ENCODE measurements at places on chromosomes 11 and 22. TPM values are rescaled to one million over a fixed set of nuclear protein-coding genes. Genes with fewer than 3 reads are reported as not detected.

DNA sequence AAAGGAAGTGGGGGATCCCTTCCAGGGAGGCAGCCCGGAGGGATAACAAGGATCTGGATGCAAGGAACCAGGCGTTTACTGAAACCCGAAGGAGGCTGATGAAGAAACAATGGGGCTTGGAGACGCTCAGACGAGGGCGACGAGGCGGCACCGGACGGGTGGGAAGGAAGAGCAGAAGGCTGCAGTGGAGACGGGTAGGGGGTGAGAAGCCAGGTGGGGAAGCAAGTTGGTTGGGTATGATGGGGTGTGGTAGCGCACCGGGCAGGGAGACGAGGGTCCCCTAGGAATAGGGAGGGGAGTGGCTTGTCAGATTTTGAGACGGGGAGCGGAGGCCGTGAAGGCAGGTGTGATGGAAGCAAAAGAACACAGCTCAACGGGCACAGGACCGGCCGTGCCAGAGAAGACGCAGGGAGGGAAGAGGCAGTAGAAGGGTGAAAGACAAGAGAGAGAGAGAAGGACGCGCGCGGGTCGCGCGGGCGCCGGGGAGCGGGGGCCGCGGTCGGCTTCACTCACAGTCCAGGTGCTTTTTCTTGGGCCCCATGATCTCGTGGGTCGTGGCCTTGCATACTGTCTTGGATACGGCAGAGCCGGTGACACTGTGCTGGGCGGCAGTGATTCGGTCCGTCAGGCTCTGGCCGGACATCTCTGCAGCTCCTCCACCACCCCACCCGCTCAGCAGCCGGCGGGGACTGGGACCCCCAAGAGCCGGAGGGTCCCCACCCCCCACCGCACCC lies 579 bp downstream of the PICALM start:
- H3K27ac ChIP-seq = peak overlapping the region; percentile 99
- H3K4me1 ChIP-seq = peaks cover 46% of the 10 kb centered on the region
- no peaks in the 10 kb centered on the region for H3K27me3 ChIP-seq
- H3K36me3 ChIP-seq = no peaks in the 10 kb centered on the region
- peak overlapping the region; percentile 100 for H3K4me3 ChIP-seq
- DNase-seq = peak; percentile 69

DNA sequence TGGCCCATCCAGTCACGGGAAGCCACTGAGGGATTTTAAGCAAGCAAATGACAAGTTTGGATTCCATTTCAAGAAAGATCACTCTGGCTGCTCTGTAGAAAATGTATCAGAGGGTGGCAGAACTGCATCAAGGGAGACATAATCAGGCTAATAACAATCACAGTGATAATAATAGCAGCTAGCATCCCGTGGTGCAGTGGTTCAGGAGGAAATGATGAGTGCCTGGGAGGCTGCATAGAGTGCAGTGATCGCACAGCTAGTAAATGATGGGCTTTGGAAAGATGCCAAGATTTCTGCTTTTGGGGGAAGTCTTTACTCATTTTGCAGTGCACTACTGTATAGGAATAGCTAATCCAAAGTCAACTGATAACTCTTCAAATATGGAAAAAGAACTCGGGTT lies 35.8 kb downstream of the TNRC6B start:
- no peaks in the 10 kb centered on the region for H3K27me3 ChIP-seq
- no peak for DNase-seq
- H3K27ac ChIP-seq = no peak overlapping the region
- H3K4me3 ChIP-seq = no peak overlapping the region

PRR5L gene
- total RNA-seq = 3.7 TPM

- peaks cover 35% of the 10 kb centered on the region for H3K27me3 ChIP-seq
- DNase-seq = no peak
- H3K4me3 ChIP-seq = no peak overlapping the region
- no peak overlapping the region for H3K27ac ChIP-seq
- H3K4me1 ChIP-seq = no peaks in the 10 kb centered on the region
- H3K36me3 ChIP-seq = no peaks in the 10 kb centered on the region
Observed at GRCh38 chr22:48889209-48889830, 938.4 kb downstream of the BRD1 start.

DNA sequence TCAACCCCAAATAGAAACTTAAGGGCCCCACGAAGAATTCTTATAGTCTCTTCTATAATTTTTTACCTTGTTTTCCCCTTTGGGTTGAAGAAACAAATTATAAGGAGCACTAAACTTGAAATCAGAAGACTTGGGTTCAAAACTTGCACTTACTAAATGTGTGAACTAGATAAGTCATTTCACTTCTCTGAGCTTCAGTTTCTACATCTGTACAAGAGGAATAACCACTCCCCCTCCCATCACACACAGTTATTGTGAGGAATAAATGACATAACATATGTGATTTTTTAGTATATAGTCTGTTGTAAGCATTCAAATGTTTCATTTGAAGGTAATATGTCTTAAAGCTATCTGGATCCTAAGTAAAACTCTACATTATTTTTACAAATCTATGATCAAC lies 78.8 kb downstream of the LIF start:
- H3K4me3 ChIP-seq = no peak overlapping the region
- no peaks in the 10 kb centered on the region for H3K36me3 ChIP-seq
- no peaks in the 10 kb centered on the region for H3K27me3 ChIP-seq
- H3K4me1 ChIP-seq = no peaks in the 10 kb centered on the region
- DNase-seq = no peak

GRCh38 chr22:20291604-20292063 lies 23.5 kb upstream of the RTN4R start:
- no peak overlapping the region for H3K27ac ChIP-seq
- no peaks in the 10 kb centered on the region for H3K4me1 ChIP-seq
- no peak for DNase-seq
- no peak overlapping the region for H3K4me3 ChIP-seq
- peaks cover 17% of the 10 kb centered on the region for H3K27me3 ChIP-seq
- H3K36me3 ChIP-seq = no peaks in the 10 kb centered on the region

OR52N5 gene
- total RNA-seq = not detected

DNA sequence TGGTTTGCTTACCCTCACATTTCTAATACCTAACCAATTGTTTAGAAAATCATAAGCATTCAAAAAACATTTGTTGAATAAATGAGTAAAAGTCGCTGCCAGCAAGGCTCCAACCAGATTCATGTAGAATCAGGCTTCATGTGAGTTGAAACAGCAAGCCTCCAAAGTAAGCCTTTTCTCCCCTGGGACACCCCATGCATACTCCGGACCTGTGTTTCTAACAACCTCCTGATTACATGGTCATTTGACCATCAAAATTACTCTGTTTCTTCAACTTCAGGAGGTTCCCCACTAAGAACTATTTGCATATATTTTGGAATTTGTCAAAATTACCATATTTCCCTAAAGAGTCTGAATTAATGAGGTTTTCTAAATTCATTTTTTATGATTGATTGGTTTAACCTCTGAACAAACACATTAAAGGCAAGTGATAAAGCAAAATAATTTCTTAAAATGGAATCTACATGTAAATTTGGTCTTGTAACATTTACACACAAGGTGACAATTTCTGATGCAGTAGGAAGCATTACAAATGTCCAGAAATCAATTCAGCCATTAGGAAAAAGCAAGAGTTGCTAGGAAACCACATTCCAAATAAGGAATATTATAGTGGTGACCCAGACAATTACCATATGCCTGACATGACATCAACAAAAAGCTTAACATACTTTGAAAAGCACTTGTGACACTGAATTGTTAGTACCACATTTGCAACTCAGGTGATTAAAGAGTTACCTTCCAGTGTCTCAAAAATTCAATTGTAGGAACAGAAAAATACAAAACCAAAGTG lies 252.6 kb downstream of the GUCY1A2 start:
- no peaks in the 10 kb centered on the region for H3K27me3 ChIP-seq
- H3K4me1 ChIP-seq = no peaks in the 10 kb centered on the region
- no peak overlapping the region for H3K4me3 ChIP-seq
- no peaks in the 10 kb centered on the region for H3K36me3 ChIP-seq

SPON1 gene
- total RNA-seq = 16.1 TPM

GRCh38 chr11:108512708-108513107 lies 14.5 kb upstream of the POGLUT3 start:
- H3K4me3 ChIP-seq = no peak overlapping the region
- H3K27me3 ChIP-seq = no peaks in the 10 kb centered on the region
- H3K27ac ChIP-seq = no peak overlapping the region
- H3K4me1 ChIP-seq = no peaks in the 10 kb centered on the region
- H3K36me3 ChIP-seq = peaks cover 50% of the 10 kb centered on the region

GRCh38 chr22:24518771-24519485 lies 23.8 kb downstream of the UPB1 start:
- H3K4me3 ChIP-seq = no peak overlapping the region
- H3K27ac ChIP-seq = no peak overlapping the region
- DNase-seq = no peak
- peaks cover 15% of the 10 kb centered on the region for H3K4me1 ChIP-seq

- H3K4me3 ChIP-seq = no peak overlapping the region
- DNase-seq = no peak
- no peaks in the 10 kb centered on the region for H3K27me3 ChIP-seq
- no peaks in the 10 kb centered on the region for H3K36me3 ChIP-seq
Observed at GRCh38 chr11:35558513-35558912, 33.1 kb upstream of the PAMR1 start.

DNA sequence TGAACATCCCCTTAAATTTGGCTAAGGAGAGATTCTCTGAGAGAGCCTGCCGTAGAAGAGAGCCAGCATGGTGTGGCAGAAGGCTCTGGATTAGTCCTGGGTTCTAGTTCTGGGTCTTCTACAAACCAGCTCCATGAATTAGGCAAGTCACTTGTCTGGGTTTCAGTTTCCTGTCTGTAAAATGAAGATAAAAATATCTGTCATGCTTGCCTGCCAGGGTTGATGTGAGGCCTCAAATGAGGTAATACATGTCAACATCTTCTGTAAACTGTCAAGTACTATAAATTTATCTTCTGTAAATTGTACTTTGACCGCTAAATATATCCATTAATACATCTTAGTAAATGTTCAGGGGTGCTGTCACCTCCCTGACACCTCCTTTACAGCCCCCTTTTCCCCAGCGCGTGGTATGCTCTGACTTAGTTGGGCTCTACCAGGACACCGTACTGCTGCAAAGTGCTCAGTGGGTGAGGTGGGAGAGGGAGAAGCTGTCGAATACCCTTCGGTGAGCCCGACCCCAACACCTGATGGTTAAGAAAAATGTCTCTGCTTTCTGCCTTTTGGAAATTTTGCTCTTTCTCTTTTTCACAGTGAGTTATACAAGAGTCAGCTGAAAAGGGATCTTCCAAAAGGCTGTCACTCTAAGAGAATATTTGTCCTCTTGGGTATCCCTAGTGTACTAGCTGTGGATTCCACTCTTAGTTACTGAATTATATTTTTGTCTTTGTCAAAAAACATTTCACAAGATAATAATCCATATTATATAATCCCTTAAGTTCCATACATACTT lies 15.0 kb downstream of the RBX1 start:
- H3K27ac ChIP-seq = no peak overlapping the region
- no peak overlapping the region for H3K4me3 ChIP-seq
- H3K27me3 ChIP-seq = no peaks in the 10 kb centered on the region
- no peaks in the 10 kb centered on the region for H3K4me1 ChIP-seq
- H3K36me3 ChIP-seq = peaks cover 90% of the 10 kb centered on the region

PLAAT4 gene
- total RNA-seq = 14.1 TPM

- no peak overlapping the region for H3K27ac ChIP-seq
- H3K4me3 ChIP-seq = no peak overlapping the region
- no peaks in the 10 kb centered on the region for H3K27me3 ChIP-seq
- H3K4me1 ChIP-seq = no peaks in the 10 kb centered on the region
Observed at GRCh38 chr22:25540166-25540907, 24.1 kb upstream of the GRK3 start.

GRCh38 chr11:70124321-70125000 lies 46.3 kb downstream of the ANO1 start:
- H3K4me3 ChIP-seq = no peak overlapping the region
- no peak for DNase-seq
- H3K27ac ChIP-seq = peak overlapping the region; percentile 24
- no peaks in the 10 kb centered on the region for H3K36me3 ChIP-seq

DNA sequence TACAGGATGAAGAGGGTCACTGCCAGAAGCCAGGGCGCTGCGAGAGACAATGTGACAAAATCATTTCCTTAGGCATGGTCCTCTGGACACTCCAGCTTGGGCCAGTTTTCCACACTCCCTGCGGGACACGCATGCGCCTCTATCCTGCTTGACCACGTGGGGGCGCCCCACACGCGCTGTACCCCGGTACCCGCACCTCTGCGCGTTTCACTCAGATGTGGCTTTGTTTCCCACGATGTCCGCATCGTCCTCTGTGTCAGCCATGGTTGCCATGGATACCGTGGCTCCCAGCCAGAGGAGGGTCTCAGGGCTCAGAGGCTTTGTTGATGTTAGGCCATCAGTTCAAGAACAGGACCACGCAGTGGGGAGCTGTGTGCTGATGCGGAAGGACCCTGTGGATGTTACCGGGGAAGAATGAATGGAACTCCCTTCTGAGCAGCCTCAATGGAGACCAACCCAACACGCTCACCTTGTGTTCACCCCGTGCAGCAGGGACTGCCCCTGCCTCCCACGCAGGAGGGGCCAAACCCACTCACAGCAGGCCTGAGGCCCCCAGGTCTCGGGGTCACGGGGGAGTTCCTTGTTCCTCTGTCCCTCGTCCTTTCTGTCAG lies 101.1 kb upstream of the SLC22A12 start:
- H3K4me3 ChIP-seq = no peak overlapping the region
- H3K27ac ChIP-seq = no peak overlapping the region
- no peaks in the 10 kb centered on the region for H3K36me3 ChIP-seq

DNA sequence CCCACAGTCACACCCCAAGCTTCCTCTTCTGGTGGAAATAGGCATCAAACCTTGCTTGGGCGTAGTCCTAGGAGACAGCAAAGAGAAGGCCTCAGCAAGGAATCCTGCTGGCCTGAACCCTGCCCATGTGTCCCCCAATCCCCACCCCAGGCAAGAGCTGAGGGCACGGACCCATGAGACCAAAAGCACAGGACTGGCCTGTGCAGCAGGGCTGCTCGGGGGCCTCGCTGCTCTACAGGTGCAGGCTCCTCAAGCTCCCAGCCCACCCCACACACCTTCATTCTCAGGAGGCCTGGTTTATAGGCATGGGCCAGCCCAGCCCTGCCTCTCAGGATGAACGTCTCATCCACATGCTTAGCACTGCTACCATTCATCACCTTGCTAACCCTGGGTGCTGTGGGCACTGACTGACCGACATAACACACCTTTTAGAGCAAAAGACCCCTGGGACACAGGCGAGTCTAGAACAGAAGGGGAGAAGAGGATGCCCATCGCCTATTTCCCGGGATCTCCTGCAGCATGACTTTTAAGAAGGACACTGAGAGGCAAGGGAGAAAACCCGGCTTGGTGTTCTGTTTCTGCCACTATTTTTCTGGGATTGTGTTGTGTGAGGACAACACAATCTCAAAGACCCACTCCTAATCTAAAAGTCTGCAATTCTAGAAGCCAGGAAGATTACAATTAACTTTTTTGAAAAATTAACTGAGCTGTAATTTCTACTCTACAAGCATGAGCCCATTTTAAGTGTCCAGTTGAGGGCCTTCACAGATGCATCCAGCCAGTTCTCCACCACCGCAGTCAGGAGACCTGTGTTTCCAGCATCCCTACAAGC lies 15.4 kb downstream of the TCIRG1 start:
- H3K27me3 ChIP-seq = no peaks in the 10 kb centered on the region
- peaks cover 34% of the 10 kb centered on the region for H3K36me3 ChIP-seq
- no peak overlapping the region for H3K4me3 ChIP-seq
- DNase-seq = no peak
- H3K4me1 ChIP-seq = no peaks in the 10 kb centered on the region

SLC25A18 gene
- total RNA-seq = 3.1 TPM

- H3K27me3 ChIP-seq = no peaks in the 10 kb centered on the region
- no peak overlapping the region for H3K4me3 ChIP-seq
- H3K36me3 ChIP-seq = no peaks in the 10 kb centered on the region
- no peak for DNase-seq
Observed at GRCh38 chr11:122209619-122210366, 93.8 kb upstream of the BLID start.
